Left kidney (tissue), 8 donors: ENCODE measurements at places on chromosomes 13 and 19.

DNA sequence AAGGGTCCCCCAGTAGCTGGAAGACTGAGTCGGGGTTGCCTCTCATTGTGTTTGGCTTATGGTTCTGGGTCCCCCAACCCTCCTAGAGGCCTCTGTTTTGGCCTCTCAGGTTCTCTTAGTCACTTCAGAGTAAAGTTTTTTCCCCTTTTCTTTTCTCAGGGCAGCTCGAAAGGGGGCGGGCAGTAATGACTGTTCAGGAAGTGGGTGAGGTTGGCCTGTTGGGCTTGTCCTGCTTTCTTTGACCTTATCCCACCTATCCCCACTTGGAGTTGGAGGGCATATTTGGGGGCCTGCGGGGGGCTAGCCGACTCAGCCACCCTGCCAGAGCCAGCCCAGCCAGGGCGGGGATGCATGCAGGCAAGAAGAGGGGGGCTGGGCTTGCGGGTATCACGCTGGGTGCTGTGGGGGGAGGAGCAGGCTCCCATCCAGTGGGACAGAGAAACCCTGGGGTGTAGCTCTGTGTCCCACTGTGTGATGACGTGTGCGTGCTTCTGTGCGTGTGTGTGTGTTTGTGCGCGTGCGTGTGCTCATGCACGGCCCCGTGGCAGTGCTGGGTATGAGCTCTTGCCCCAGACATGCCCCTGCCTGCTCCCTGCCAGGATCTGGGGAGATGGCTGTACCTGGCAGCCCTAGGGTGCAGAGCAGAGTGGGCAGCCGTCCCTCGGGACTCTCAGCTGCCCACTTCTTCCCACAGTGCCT, 1.4 kb downstream of the CIC start:
- DNase-seq: no peak

DNA sequence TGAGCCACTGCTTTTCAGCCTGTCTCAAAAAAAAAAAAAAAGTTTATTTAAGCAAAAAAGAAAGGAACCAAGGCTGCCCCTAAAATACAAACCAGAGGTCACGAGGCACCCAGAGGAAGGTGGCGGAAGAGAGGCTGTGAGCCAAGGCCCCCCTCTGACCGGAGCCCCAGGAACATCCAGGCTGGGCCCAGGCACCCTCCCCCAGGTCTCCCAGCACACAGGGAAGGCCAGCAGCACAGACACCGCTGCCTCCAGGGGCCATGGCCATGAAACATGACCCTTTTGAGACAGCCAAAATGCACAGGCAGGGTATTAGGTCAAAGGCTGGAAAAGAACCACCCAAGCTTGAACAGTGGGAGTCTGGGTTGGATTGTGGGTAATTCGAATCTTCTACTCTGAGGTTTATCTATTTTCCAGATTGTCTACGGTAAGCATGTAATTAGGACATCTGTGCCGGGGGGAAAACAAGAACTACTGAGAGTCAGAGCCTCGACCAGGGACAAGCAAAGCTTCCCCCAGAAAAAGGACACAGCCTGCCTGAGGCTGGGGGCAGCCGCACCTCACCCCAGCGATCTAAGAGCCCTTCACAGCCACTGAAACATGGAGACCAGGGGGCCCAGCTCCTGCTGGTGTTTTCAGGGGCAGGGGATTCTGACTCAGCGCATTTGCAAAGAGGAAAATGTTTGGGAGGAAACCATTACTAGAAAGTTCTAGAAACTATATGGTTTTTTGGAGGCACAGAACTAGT, 8.4 kb downstream of the PEX11G start:
- DNase-seq: peak; percentile 46

DNA sequence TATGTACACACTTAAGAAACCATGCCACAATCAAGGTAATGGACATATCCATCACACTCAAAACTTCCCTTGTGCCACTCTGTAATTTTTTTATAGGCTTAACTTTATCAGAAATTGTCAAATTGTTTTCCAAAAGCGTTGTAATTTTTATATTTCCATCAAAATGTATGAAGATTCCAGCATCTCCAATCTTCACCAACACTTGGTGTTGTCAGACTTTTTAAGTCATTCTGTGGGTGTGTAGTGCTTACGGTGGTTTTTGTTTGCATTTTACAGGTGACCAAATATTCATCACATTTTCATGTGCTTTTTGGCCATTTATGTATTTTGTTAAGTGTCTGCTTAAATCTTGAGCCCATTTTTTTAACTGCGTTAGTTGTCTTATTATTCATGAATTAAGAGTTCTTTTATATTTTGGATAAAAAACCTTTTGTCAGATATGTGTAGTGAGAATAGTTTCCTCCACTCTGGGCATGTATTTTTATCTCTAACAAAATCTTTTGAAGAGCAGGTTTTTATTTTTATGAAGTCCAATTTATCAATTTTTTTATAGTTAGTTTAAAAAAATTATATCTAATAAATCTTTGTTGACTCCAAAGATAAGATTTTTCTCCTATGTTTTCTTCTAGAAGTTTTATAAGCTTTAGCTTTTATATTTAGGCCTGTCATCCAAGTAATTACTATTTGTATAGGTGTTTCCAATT, 4.6 kb upstream of the ZNF45 start:
- DNase-seq: no peak

DNA sequence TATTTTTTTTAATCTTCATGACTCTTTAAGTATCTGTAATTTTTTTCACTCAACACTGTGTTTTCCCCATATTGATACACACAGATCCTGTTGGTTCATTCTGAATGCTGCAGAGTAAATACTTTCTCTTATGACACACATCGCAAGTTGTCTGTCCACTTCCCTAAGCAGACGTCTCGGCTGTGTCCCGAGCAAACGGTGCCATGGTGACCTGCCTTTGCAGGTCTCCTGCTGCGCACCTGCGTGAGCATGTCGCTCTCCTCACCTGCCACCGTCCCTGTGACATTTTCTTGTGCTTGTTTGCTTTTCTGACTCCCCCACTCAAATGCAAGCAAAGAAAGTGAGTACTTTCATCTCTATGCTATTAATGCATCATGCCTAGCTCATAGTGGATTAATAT, 57.8 kb downstream of the CCDC70 start:
- no peak for DNase-seq

- DNase-seq: no peak
These were observed 1198.2 kb upstream of the PCDH9 start for GRCh38 chr13:68428292-68428691.

GRCh38 chr19:58338825-58339558, 12.2 kb downstream of the ZSCAN22 start:
- no peak for DNase-seq

DNA sequence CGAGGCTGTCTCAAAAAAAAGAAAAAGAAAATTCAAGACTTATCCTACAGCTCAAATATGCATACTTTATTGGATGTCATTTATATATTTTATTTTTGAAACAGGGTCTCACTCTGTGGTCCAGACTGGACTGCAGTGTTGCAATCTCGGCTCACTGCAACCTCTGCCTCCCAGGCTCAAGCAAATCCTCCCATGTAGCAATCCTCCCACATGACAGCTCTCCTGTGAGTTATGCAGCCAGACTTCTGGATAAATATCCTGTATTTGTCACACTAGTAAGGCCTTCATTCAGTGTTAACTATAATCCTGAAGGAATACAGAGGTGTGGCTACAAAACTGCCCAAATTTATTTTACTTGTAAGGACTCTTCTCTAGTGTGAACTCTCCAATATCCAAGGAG, 7.2 kb downstream of the ZNF552 start:
- no peak for DNase-seq

DNA sequence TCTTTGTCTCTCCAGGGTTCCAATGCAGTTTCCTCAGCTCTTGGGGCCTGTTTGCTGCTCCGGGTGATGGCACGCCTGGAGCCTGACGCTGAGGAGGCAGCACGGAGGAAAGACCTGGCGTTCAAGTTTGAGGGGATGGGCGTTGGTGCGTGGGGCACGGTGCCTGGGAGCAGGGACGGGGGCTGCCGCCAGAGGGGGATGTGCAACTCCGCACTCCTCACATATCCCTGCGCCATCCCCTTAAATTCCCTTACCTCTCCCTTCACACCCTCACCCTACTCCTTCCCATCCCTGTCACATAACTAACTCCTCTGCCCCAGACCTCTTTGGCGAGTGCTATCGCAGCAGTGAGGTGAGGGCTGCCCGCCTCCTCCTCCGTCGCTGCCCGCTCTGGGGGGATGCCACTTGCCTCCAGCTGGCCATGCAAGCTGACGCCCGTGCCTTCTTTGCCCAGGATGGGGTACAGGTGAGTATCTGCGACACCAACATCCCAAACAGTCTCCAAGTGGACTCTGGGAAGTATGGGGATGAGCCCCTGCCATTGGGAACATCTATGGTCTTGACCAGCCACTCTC, 31.1 kb downstream of the TRPM4 start:
- DNase-seq: no peak

DNA sequence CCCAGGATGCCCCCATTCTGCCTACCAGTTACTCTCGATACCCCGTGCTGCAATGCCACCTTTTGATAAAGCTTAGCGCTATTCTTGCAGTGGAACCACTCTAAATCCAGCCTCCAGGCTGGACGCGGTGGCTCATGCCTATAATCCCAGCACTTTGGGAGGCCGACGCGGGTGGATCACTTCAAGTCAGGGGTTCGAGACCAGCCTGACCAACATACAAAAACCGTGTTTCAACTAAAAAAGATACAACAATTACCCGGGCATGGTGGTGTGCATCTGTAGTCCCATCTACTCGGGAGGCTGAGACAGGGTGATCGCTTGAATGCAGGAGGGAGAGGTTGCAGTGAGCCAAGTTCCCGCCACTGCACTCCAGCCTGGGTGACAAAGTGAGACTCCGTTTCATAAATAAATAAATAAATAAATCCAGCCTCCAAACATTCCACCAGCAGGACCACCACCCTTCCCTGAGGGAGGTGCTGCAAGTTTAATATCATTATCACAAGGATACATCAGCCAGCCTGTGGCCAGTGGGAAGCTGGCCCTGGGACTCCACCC, 27.7 kb downstream of the CYP2B6 start:
- DNase-seq: no peak

DNA sequence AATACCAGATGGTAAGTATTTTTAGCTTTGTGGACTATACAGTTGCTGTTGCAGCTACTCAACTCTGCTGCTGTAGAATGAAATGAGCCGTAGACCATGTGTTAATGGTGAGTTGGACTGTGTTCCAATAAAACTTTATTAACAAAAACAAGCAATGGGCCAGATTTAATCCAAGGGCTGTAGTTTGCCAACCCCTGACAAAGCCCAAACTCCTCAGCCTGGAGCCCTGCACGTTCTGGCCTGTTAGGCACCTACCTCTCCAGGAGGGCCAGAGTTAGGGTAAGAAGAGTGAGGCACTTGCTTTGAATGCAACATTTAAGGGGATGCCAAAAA, 36.7 kb upstream of the CD33 start:
- no peak for DNase-seq

GRCh38 chr19:50003810-50004419, 21.3 kb downstream of the VRK3 start:
- DNase-seq: no peak

DNA sequence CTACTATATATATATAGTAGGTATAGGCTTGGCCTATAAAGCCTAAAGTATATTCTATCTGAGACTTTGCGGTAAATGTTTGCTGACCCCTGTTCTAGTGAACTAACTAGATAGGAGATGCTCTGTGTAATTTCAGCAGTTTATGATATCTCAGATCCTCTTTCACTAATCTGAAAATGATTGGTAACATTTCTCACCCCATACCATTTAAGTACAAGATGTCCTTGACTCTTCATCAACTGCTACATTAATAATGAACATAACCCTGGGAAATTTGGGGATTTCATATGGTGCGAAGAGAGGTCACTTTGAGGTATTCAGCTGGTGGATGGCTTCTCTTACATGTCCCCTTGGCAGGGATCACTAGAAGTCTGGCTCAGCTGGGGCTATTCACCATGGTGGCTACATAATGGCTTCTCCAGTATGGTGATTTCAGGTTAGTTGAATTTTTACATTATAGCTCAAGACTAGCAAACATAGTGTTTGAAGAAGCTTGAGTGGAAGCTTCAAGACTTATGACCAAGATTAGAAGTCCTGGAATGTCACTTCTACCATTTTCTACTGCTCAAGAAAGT, 103.6 kb upstream of the MYCBP2 start:
- DNase-seq: no peak

DNA sequence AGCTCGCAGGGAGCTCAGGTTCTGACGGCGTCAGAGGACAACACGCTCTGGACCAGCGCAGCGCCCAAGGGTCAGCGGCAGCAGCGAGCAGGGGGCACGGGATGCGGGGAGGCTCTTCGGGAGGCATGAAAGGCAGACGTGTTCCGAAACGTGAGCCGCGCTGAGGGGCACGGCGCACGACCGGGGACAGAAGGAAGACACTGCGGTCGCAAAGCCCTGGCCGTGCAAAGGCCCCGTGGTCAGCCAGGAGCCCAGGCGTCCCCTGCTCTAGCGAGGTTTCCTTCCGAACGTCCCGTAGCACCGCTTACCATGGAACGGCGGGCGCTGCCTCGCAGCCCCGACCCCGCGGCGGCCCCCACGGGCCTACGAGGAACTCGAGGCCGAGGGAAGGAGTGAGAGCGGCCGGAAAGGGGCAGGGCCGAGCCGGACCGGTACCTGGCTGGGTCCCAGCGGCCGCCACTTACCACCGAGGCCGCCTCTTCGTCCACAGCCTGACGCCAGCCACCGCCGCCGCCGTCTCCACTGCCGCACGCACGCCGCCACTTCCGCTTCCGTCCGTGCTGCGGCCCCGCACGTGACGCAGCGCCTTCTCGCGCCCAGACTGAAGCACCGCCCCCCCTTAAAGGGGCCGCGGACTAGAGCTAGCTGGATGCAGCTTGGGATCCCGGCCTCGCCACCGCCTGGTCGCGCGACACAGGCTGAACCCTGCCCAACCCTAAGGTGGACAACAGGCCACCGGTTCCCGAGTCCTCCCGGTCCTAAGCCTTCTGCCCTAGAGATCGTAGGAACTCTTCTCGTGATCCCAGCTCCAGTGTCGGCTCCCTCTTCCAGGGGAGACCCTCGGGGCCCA, 9.4 kb downstream of the ABHD17A start:
- DNase-seq: peak; percentile 90

DNA sequence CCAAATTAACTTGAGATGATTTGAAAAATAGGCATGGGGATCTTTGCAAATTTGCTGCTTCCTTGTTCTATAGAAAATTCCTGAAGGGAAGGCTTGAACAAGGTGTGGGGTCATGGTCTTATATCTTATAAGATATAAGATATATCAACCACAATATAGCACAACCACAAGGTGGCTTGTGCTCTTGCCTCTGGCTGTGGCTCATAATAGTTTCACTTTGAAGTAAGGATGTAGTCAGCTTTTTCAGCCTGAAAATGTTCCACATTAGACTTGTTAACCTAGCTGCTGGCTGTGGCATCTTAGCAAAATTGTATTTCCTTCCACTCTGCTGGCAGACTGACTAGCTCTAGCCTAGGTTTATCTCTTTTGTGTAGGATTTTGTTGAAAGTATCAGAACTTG, 169.7 kb downstream of the KLF5 start:
- DNase-seq: no peak

GRCh38 chr19:56306016-56306415, 8.6 kb downstream of the ZSCAN5A start:
- no peak for DNase-seq

- peak; percentile 68 for DNase-seq
These were observed 984 bp downstream of the SIX5 start for GRCh38 chr19:45767881-45768654.

- DNase-seq: no peak
These were observed 3.4 kb downstream of the DNMT1 start for GRCh38 chr19:10191347-10191746.

- DNase-seq: no peak
These were observed 483.0 kb downstream of the DCT start for GRCh38 chr13:93996481-93996880.

- DNase-seq: peak; percentile 37
These were observed 12.5 kb downstream of the MEIS3 start for GRCh38 chr19:47406711-47407416.

- no peak for DNase-seq
These were observed 316.3 kb upstream of the KLF12 start for GRCh38 chr13:74450525-74450845.

- DNase-seq: no peak
These were observed 7.2 kb downstream of the SLITRK5 start for GRCh38 chr13:87678372-87678752.
